ENCODE measurements at places on chromosomes 3 and 15. TPM values are rescaled to one million over a fixed set of nuclear protein-coding genes. Genes with fewer than 3 reads are reported as not detected.

VGLL3 gene
- total RNA-seq, result not detected

PDHB gene
- 32.3 TPM for total RNA-seq

- no peaks in the 10 kb centered on the region for H3K4me1 ChIP-seq
- no peak overlapping the region for H3K27ac ChIP-seq
- no peaks in the 10 kb centered on the region for H3K36me3 ChIP-seq
- H3K4me3 ChIP-seq, result no peak overlapping the region
Observed at GRCh38 chr15:45326280-45326679, 52.1 kb downstream of the GATM start.

DNA sequence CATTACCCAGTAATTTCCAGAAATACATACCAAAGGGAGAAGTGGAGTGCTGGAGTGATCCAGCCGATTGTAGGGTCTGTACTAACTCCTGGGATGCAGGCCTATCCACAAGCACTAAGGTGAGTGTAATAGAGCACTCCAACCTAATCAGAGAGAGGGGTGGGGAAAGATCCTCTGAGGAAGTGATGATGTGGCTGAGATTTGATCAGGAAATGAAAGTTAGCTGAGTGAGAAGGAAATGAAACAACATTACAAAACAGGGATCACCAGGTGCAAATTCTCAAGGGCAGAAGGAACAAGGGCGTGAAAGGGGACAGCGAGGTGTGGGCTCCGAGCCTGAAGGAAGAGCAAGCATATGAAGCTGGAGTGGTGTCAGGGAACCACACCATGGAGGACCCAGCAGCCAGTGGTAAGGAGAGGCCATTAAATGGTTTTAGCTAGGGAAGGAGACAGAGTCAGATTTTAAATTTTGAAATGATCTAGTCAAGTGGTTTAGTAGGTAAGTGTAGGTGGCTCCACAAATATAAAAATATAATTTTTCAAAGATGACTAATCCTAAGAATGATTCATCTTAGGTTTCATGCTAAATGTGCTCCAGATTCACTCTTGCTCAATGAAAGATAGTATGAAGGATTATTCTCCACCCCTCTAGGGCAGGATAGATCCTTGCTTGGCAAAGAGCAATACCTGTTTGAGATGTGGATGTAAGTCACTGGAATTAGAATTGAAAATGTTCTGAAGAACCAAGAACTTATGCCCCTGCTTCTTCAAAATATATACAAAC is 348.7 kb downstream of the TBL1XR1 start:
- H3K4me3 ChIP-seq, result no peak overlapping the region
- H3K36me3 ChIP-seq, result no peaks in the 10 kb centered on the region
- no peaks in the 10 kb centered on the region for H3K4me1 ChIP-seq
- no peak overlapping the region for H3K27ac ChIP-seq

DNA sequence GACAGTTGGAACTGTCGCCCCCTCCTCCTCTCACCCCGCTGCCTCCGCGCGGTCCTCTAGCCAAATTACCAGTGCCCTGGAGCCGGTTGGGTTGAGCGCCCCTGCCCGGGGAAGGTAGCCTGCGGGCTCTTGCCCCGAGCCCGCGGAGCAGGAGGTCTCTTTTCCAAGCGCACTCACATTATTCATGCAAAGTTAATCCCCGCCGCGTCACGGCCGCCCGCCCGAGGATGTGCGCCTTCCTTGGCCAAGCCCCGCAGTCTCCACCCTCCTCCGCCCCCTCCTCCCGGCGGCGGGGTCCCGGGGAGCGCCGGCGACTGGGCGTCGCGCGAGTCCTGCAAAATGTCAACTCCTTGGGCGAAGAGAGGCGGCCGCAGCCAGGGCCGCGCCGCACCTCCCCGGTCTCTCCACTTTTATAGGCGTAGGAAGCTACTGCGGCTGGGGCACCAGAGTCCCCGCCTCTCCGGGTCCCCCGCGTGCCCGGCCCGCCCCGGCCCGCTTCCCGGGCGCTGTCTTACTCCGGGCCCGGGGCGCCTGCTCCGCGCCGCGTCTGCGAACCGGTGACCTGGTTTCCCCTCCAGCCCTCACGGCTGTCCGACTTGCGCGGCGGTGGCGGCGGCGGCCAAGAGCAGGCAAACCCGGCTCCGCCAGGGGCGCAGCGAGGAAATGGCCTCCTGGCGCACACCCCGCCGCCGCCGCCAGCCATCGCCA is at the start of gene THRB:
Gene THRB (minus strand): TSS at position 233 of the 708 bp plus-strand sequence.
- no peaks in the 10 kb centered on the region for H3K27me3 ChIP-seq
- H3K27ac ChIP-seq, result no peak within 1 kb of the TSS
- no peak within 1 kb of the TSS for H3K4me3 ChIP-seq
- no peak for DNase-seq
- no peaks in the 10 kb centered on the region for H3K4me1 ChIP-seq

- H3K36me3 ChIP-seq, result no peaks in the 10 kb centered on the region
- no peaks in the 10 kb centered on the region for H3K4me1 ChIP-seq
- H3K27ac ChIP-seq, result no peak overlapping the region
- H3K4me3 ChIP-seq, result no peak overlapping the region
- no peaks in the 10 kb centered on the region for H3K27me3 ChIP-seq
Observed at GRCh38 chr3:172244011-172244410, 204.2 kb downstream of the GHSR start.

DNA sequence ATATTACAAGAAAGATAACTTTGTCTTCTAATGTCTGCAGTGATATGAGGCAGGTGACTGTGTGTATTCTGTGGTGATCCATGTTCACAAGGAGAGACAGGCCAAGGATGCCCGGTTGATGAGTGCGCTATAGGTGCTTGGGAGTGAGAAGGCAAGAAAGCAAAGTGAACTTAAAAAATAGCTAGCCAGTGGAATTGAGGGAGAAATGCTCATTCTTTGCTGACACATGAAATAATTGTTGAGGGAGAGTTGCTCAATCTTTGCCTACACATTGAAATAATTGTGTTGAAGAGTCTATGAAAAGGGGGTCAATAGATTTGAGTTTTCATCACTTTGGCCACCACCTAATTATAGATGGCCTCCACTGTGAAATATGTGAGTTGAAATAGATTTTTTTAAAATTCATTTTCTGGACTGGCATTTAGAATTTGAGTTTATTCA is 156.3 kb downstream of the LPP start:
- H3K27me3 ChIP-seq, result no peaks in the 10 kb centered on the region
- no peaks in the 10 kb centered on the region for H3K4me1 ChIP-seq
- no peak overlapping the region for H3K27ac ChIP-seq
- no peaks in the 10 kb centered on the region for H3K36me3 ChIP-seq
- no peak for DNase-seq

GRCh38 chr15:45133561-45133920 is 3.7 kb downstream of the DUOX1 start:
- no peaks in the 10 kb centered on the region for H3K36me3 ChIP-seq
- peaks cover 5% of the 10 kb centered on the region for H3K27me3 ChIP-seq
- no peaks in the 10 kb centered on the region for H3K4me1 ChIP-seq
- H3K4me3 ChIP-seq, result no peak overlapping the region

- H3K4me3 ChIP-seq, result no peak overlapping the region
- DNase-seq, result no peak
- H3K36me3 ChIP-seq, result no peaks in the 10 kb centered on the region
Observed at GRCh38 chr3:12444582-12445471, 39.5 kb upstream of the TSEN2 start.

DNA sequence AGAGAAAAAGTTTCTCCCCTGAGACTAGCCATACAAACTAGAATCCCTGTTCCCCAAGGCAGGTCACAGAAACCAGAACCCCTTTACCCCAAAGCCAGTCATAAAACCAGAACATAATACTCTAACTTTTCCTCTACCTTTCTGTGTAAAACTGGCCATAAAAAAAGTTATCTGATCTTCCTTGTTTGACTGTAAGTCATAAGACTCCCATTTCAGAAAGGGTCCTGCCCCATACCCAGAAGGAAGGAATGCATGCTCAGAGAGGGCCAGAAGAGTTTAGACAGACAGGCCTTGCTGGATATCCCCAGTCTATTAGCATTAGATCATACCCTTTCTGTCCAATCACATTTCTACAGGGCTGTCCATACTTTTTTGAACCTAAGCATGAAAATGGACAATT is 27.2 kb downstream of the SCN11A start:
- no peaks in the 10 kb centered on the region for H3K27me3 ChIP-seq
- no peak overlapping the region for H3K27ac ChIP-seq
- no peaks in the 10 kb centered on the region for H3K36me3 ChIP-seq
- no peak for DNase-seq
- no peak overlapping the region for H3K4me3 ChIP-seq

- no peak for DNase-seq
- no peaks in the 10 kb centered on the region for H3K4me1 ChIP-seq
- no peaks in the 10 kb centered on the region for H3K36me3 ChIP-seq
- H3K4me3 ChIP-seq, result no peak overlapping the region
- H3K27ac ChIP-seq, result no peak overlapping the region
Observed at GRCh38 chr3:128334766-128335165, 131.9 kb downstream of the DNAJB8 start.

DNA sequence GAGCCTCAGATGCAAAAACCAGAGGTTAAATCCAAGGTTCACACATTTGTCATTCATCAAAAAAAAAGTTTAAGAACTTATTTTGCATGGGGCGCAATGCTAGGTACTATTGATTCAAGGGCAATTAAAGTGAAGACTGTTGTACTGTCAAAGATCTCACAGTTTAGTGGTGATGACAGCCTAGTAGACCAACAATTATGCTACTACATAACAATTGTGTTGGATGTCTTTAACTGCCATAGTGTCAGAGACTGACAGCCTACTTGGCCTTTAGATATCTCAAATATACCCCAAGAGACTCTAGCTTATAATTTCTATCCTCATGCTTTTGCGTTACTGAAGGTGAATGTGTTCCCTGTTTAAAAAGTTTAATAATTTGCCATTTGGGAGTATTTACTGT is 72.1 kb upstream of the PHLDB2 start:
- H3K27me3 ChIP-seq, result no peaks in the 10 kb centered on the region
- H3K27ac ChIP-seq, result no peak overlapping the region
- no peak for DNase-seq
- no peak overlapping the region for H3K4me3 ChIP-seq
- no peaks in the 10 kb centered on the region for H3K4me1 ChIP-seq
- no peaks in the 10 kb centered on the region for H3K36me3 ChIP-seq

DNA sequence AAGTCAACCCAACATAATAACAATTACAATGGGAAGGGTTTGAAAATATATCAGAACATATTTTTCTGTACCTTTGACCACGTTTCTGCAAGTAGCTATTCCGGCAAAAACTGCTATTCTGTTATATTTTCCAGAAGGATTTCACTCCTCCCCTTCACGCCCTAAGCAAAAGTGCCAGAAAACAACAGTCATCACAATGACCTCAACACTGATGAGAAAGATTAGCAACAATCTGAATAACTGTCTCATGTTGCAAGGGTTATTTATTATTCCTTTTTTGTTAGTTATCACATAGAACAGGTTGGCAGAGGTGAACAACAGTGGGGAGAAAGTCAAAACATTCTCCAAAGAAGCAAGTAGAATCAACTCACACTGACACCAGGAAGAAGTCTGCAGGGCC is 269.4 kb upstream of the ARRDC4 start:
- no peaks in the 10 kb centered on the region for H3K36me3 ChIP-seq
- H3K4me3 ChIP-seq, result no peak overlapping the region
- no peaks in the 10 kb centered on the region for H3K27me3 ChIP-seq
- no peak for DNase-seq
- H3K4me1 ChIP-seq, result no peaks in the 10 kb centered on the region
